Activated T-cell treated with anti-CD3 and anti-CD28 coated beads, Interleukin-2, amount 50 U/mL, for 24 hours (primary cell): ENCODE measurements at places on chromosomes 2 and 18.

DNA sequence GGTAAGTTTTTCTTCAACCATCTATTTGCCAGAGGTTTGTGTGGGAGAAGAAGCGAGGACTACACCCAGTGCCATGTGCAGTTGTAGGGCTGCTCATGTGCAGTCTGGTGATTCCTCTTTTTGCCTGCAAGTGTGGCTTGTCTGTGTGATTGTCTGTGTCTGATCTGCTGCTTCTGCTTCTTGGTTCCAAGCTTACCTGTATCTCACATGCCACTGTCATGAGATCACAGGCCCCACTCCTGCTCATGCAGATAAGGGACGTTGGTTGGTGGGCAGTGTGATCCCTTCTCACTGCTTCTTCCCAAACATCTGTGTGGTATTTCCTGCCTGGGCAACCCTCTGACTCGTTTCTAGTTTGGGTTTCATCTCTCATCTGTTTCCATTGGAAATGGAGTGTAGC is 27.1 kb downstream of the RRM2 start:
- no peak for DNase-seq

- no peak for DNase-seq
Observed at GRCh38 chr18:79077181-79077580, 8.0 kb downstream of the ATP9B start.

GRCh38 chr18:44899832-44900231 is 219.1 kb downstream of the SETBP1 start:
- no peak for DNase-seq

GRCh38 chr2:207754498-207755383 is 15.0 kb downstream of the FZD5 start:
- DNase-seq, result no peak
